ENCODE measurements at places on chromosomes 13 and 19.

- DNase-seq: no peak
Measured at GRCh38 chr13:80716610-80717081, 375.7 kb upstream of the SPRY2 start.

- DNase-seq: no peak
Measured at GRCh38 chr19:7535998-7536695, 630 bp downstream of the PNPLA6 start.

DNA sequence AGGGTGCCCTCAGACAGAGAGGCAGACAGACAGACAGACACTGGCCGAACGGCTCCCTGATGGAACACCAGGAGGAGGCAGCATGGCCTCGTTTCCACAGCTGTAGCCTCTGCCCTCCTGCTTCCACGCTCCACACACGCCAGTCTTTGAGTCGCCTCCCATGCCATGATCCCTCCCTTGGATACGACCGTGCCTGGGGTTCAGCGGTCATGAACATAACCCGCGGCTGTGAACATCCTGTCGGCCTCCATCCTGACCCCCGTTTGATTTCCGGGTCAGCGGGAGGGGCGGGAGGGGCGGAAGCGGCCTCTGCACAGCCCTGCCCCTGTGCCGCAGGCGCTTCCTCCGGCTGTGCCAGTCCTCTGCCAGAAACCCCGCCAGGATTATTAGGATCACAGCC is 23.4 kb downstream of the GP6 start:
- DNase-seq: no peak

- no peak for DNase-seq
Measured at GRCh38 chr19:49636233-49636932, 3.6 kb downstream of the RRAS start.

DNA sequence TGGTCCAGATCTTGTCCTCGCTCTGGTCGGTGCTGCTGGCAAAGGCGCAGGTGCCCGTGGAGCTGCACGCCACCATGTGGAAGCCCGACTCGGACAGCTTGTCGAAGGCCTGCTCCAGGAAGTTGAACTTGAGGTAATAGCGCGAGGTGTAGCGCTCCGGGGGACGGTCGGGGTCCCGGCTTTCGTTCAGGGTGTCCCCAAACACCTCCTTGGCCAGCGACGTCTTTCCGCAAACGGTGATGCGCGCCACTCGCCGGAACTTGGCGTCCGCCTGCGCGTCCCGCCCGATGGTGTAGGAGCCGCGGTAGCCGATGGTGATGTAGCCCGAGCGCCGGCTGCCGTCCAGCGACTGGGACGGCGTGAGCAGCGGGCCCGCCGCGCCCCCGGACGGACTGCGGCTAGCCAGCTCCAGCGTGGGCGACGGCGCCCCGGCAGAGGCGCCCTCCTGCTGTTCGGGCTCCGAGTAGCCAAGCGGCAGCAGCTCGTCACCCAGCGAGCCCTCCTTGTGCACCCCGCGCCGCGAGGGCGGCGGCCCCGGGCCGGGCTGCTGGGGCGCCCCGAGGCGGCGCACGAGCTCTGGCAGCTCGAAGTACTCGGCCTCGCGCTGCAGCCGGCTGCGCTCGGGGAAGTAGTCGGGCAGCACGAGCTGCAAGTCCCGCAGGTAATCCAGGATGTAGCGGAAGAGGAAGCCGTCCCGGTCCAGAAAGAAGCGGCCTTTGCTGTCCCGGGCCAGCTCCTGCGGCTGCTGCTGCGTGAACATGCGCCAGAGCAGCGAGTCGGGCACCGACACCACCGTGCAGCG is 801 bp downstream of the KCTD12 start:
- peak; percentile 52 for DNase-seq

GRCh38 chr19:38728752-38729541 is 15.3 kb downstream of the CAPN12 start:
- DNase-seq: no peak

DNA sequence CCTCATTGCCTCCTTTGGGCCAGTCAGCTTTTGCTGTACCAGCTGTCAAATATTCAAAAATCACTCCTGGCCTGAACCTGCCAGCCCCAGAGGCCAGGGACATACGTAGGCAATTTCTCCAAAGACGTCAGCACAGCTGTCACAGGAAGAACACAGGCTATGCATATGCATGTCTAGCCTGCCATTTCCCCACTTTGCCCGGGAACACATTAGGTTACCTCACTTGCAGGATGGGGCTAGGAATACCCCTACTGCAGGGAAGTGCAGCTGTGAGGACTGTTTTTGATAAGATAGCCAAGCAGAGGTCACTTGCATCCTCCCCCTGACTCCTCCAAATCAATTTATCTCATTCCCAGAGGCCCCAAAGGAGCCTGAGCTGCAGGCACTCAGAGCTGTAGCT is 2.8 kb downstream of the ZNF667 start:
- DNase-seq: no peak

GRCh38 chr19:45630463-45630862 is 8.7 kb downstream of the EML2 start:
- DNase-seq: peak; percentile 9

DNA sequence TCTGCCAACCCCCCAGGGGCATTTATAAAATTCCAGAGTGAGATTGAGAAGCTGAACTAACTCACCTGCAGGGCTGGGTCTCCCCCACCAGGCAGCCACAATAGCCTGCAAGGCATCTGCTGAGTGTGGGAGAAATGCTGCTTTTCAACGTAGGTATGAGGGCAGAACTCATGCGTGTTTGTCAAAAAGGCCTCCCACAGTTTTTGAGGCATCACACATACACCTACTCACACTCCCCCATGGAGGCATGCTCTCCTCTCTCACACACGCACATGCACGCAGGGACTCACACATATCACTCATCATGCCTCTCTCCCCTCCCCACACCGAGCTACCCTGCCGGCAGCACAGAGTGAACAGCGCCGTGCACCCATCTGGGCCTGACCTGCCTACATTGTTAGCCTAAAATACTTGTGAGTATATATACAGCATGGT is 390.5 kb downstream of the FGF9 start:
- peak; percentile 76 for DNase-seq

DNA sequence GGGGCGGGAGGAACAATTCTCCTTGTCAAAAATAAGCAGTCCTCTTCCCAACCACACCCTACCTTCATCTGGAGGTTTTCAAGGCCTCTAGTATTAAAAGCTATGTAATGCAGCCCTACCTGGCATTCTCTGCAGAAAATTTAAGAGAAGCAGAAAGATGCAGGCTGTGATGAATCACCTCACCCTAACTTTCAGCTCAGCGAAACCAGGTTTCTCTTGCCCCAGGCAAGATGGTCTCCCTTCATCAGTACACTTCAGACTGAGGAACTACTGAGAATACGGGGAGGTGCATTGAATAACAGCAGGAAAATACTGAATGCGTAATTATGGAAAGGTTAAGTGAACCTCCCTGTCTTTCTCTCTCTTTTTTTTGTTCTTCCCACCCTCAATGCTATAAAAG is 437.6 kb upstream of the KLF12 start:
- DNase-seq: no peak

DNA sequence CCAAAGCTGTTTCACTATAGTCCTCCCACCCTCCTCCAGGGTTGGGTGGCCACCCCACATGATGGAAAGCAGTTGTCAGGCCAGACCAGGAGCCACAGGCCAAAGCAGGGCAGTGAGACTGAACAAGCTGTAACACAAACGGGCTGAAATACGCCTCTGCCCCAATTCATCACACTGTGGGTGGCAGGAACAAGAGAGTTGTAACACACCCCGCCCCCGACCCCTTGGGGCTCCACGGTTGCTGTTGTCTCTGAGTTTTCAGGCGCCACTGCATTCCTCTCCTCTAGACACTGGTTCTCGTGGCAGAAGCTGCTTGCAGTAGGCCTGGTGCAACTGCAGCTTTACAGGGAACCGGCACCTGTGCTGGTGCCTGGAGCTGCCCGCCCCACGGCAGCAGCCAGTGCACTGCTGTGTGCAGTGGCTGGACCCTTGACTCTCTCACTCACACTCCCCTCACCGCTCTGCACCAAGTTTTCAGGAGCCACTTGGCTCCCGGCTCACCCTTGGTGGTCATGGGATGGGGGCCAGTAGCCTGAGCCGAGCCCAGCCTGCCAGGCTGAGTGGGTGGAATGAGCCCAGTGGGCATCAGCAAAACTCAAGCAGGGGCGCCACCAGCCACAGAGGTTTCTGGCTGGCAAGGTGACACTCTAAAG is 1314.5 kb upstream of the MIR17HG start:
- no peak for DNase-seq

DNA sequence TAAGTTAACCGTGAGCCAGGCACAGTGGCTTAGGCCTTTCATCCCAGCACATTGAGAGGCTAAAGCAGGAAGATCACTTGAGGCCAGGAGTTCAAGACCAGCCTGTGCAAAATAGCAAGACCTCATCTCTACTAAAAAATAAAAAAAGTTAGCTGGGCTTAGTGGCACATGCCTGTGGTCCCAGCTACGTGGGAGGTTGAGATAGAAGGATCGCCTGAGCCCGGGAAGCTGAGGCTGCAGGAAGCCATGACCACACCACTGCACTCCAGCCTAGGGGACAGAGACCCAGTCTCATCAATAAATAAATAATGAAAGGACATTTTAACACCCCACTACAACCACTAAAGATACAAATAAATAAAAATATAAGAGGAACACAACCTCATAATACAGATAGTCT is 21.6 kb downstream of the LSM14A start:
- DNase-seq: no peak

DNA sequence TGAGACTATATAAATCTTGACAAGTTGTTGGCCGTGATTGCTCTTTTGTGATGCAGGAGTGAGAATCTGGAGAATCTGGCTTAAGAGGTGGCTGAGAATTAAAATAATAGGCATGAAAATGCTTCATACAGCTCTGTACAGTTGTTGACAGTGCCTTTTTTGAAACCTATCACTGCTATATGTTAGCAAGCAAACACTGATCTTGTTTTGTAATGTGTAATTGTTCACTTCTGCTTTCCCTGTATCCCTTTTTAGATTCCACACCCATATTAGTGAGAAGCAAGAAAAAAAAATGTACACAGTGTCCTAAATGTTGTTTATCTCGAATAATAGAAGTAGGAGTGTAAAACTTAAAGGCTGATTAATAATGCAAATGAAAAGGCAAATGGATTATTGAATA is 31.1 kb downstream of the ITM2B start:
- no peak for DNase-seq

DNA sequence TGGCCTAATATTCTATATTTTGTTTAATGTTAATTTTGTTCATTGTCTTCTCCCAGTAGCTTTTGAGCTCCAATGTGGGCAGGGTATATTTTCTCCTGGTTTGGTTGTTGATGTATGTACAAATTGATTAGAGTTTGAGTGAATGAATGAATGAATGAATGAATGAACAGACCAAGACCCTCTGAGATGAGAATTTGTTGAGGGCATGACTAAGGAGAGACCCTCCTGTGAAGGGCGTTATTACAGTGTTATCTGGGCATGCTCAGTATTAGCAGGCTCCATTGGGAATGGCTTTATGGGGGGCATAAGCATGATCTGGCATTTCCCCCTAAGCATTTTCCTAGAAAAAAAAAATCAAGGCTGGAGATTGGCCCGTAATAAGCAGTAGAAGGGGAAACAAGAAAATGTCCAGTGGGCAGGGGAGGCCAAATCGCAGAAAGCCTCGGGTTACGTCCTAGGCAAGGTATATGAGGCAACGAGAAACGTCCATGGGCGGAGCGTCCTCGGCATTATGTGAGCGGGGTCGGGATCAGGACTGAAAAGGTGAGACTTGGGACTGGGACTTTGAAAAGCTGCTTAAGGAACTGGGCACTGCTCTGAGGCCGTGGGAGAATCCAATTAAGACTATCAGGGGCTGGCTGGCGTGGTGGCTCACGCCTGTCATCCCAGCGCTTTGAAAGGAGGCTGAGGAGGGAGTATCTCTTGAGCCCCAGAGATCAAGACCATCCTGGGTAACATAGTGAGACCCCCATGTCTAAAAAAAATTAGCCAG is 904 bp upstream of the ARHGAP33 start:
- no peak for DNase-seq

- no peak for DNase-seq
Measured at GRCh38 chr13:104473936-104474335, 1407.7 kb upstream of the SLC10A2 start.

DNA sequence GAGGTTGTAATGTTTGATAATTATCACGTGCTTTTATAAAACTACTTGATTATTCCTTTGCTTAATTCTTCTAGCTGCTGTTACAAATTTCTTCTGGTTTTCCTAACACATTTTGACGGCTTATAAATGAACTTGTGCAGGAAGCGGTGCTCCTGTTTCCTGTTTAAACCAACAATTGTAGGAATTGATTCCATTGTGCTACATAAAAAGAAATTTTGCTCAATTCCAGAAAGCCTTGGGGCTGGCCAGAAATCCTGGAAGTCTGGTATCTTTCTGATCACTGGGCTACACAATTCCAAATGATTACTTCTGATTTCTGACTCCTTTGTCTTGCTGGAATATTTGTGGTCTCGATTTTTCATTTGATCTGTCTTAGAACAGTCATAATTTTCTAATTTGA is 14.9 kb downstream of the RFC3 start:
- no peak for DNase-seq

GRCh38 chr13:113186061-113186900 is 22.2 kb downstream of the PCID2 start:
- DNase-seq: peak; percentile 64

DNA sequence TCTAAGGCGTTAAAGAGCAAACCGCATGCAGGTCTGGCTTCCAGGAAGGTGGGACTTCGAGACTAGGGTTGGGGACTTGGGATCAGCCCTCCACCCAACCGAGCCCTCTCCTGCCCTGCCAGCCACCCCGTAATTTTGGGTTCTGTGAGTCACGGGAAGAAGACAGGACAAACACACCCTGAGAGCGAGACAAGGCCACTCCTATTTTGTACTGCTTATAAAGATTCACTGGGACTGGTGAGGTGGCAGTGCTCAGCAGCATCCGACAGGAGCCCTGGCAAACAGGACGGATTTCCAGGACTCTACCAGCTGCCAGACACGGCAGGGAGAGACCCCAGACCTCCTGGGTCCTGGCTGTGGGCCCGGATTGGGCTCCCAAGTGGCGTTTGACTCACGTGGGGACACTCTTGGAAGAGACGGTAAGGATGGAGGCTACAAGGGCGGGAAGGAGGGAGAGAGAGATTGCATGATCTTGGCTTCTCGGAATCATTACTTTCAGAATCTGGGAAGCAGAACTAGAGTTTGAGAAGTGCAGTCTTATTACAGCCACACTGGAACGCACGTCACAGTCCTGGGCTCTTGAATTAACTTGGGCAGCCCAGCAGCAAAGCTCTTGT is at the start of gene C5AR2:
TSS of gene C5AR2 (plus strand) at position 245 of the 617 bp plus-strand sequence. CDS start 8,625 bp downstream, outside the sequence.
- no peak for DNase-seq

- no peak for DNase-seq
Measured at GRCh38 chr13:99800011-99800410, 171.6 kb downstream of the ZIC5 start.

- DNase-seq: peak; percentile 46
Measured at GRCh38 chr13:111183087-111183645, 68.1 kb downstream of the ARHGEF7 start.

- DNase-seq: no peak
Measured at GRCh38 chr13:38824342-38824741, 137.5 kb downstream of the FREM2 start.

DNA sequence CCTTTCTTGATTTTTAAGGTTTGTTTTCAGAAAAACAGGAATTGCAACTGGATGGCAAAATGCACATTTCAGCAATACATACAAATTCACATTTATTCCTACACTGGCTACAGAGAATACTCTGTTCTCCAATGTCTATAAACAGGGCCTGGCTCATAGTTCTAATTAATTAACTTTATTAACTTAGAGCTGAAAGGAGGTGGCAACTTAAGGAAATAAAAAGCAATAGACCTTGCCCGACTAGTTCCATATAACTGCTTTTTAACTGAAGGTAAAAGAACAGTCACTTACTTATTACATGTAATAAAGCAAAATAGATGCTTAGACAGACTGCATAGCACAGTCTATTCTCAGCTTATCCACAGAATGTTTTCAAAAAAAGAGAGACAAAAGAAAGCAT is 498.5 kb downstream of the DIAPH3 start:
- no peak for DNase-seq
